Muscle of arm (tissue), 14 donors: ENCODE measurements at places on chromosomes 7 and 10. TPM values are rescaled to one million over a fixed set of nuclear protein-coding genes. Genes with fewer than 3 reads are reported as not detected.

GRCh38 chr10:112958275-112958995, 8.4 kb downstream of the TCF7L2 start:
- DNase-seq = peak; percentile 81

DNA sequence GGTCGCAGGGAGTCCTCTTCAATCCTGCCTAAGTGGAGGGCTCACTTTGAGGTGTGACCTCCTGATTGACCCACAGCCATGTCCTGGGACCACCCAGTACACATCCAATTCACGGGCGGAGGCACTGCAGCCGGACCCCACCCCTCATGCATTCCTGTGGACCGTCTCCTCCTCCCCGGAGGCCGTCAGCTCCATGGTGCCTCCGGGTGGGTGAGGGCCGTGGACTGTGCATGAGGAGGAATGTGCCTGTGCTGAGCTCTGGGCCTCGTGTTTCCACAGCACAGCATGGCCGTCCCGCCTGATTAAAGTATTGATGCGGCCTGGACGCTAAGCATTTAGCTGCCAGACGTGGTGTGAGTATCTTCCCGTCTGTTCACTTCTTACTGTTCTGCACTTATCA, 52.8 kb downstream of the CFAP46 start:
- no peak for DNase-seq

GRCh38 chr7:129492391-129492790, 9.9 kb upstream of the SMKR1 start:
- no peak for DNase-seq

DNA sequence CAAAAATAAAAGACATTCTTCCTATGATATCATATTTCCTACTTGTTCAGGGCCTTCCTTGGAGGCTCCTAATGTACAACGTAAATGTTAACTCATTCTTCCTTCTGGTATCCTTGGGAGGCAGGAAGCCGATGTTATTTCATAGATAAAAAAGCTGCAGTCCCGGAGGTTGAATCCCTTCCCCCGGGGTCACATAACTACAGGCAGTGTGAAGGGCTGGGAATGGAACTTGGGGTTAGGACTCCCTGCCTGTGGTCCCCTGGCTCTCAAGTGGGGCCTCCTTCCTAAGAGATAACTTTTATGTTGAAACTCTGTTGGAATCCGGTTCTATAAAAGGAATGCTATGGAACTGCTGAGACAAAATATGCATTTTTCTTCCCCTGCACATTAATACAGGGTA, 14.9 kb upstream of the CCDC3 start:
- no peak for DNase-seq

GRCh38 chr7:140159497-140159896, 17.3 kb downstream of the KDM7A start:
- DNase-seq = no peak

DNA sequence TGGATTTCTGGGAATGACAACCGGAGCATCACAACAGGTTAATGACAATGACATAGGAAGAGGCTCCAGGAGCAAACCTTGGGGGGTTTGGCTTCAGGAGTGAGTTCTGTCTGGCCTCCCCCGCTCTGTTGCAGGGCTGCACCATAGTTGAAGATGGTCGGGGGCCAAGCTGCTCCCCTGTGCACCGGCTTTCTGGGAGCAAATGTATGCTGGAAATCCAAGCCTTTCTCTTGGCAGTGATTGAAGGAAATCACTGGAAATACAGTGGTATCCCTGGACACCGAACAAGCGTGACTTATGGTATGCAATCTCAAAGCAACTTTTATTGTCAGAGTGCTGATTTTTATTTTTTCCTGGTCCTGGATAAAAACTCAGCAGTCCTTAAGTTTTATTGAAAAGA, 251.9 kb upstream of the ZNF32 start:
- DNase-seq = peak; percentile 57

SLC26A5 gene
- not detected for polyA plus RNA-seq

MORN4 gene
- 3.8 TPM for polyA plus RNA-seq
